Fibroblast of the aortic adventitia (primary cell): ENCODE measurements at places on chromosomes 6 and 20. TPM values are rescaled to one million over a fixed set of nuclear protein-coding genes. Genes with fewer than 3 reads are reported as not detected.

POPDC3 gene
- total RNA-seq: 7.5 and 33.7 TPM in 2 replicates

GRM4 gene
- total RNA-seq: 0.08 TPM in 1 of 2 replicates, not detected in the other

SOBP gene
- total RNA-seq: 7.4 and 7.9 TPM in 2 replicates

SMPDL3A gene
- total RNA-seq: 18.6 and 19.6 TPM in 2 replicates

OR2H1 gene
- total RNA-seq: not detected in 2 replicates

ANGPT4 gene
- total RNA-seq: not detected in 2 replicates

C2 gene
- 4.4 and 48.2 TPM in 2 replicates for total RNA-seq

NR2E1 gene
- not detected in 2 replicates for total RNA-seq

LGSN gene
- total RNA-seq: not detected in 2 replicates

NFS1 gene
- 5.3 and 19.9 TPM in 2 replicates for total RNA-seq

MYLK2 gene
- total RNA-seq: 0.18 TPM in 1 of 2 replicates, not detected in the other

CST4 gene
- not detected in 2 replicates for total RNA-seq

GATA5 gene
- 0.08 TPM in 1 of 2 replicates, not detected in the other for total RNA-seq

CST5 gene
- total RNA-seq: not detected in 2 replicates

GJA10 gene
- total RNA-seq: not detected in 2 replicates

AHCY gene
- total RNA-seq: 29.3 and 88.3 TPM in 2 replicates

KCNK5 gene
- total RNA-seq: under 0.01 TPM in 1 of 2 replicates, not detected in the other

ARMH2 gene
- total RNA-seq: not detected in 2 replicates

NMBR gene
- not detected in 2 replicates for total RNA-seq

SLC52A3 gene
- total RNA-seq: not detected in 2 replicates

SPO11 gene
- total RNA-seq: not detected in 2 replicates

RIPOR2 gene
- total RNA-seq: 0.72 and 1.4 TPM in 2 replicates

CEBPB gene
- 38.1 TPM in 2 replicates for total RNA-seq

PHACTR1 gene
- 0.49 and 0.99 TPM in 2 replicates for total RNA-seq

CCN2 gene
- 15.9 and 118 TPM in 2 replicates for total RNA-seq

NRN1 gene
- 0.65 TPM in 1 of 2 replicates, not detected in the other for total RNA-seq

RBBP8NL gene
- not detected in 2 replicates for total RNA-seq

MDFI gene
- 0.09 TPM in 1 of 2 replicates, not detected in the other for total RNA-seq

HEY2 gene
- 0.09 and 0.25 TPM in 2 replicates for total RNA-seq

TSHZ2 gene
- 6.9 and 48.9 TPM in 2 replicates for total RNA-seq

SYCP2 gene
- total RNA-seq: 0.63 and 0.74 TPM in 2 replicates

DAAM2 gene
- total RNA-seq: 3.4 and 11.5 TPM in 2 replicates

CRYBG1 gene
- 19.3 and 105 TPM in 2 replicates for total RNA-seq

PLG gene
- 2.9 TPM in 1 of 2 replicates, not detected in the other for total RNA-seq

SH3BGRL2 gene
- 4.1 and 6.6 TPM in 2 replicates for total RNA-seq

MEP1A gene
- total RNA-seq: not detected in 2 replicates

PKHD1 gene
- not detected in 2 replicates for total RNA-seq

TRIM10 gene
- total RNA-seq: not detected in 2 replicates

HDGFL1 gene
- total RNA-seq: not detected in 2 replicates

HLA-DQB1 gene
- not detected in 2 replicates for total RNA-seq

COX4I2 gene
- total RNA-seq: not detected in 2 replicates

PBOV1 gene
- not detected in 2 replicates for total RNA-seq

CRISP3 gene
- total RNA-seq: not detected in 2 replicates

CNR1 gene
- not detected in 2 replicates for total RNA-seq

TREML2 gene
- not detected in 2 replicates for total RNA-seq

GSTA3 gene
- not detected in 2 replicates for total RNA-seq

LKAAEAR1 gene
- 0.36 TPM in 1 of 2 replicates, not detected in the other for total RNA-seq

ARFGEF2 gene
- 31.6 and 52.7 TPM in 2 replicates for total RNA-seq

TAP1 gene
- total RNA-seq: 11.9 and 25.2 TPM in 2 replicates

TXNDC5 gene
- 207 and 333 TPM in 2 replicates for total RNA-seq

ECI2 gene
- total RNA-seq: 73.3 and 110 TPM in 2 replicates

TJAP1 gene
- 14.2 and 24.4 TPM in 2 replicates for total RNA-seq

MPIG6B gene
- not detected in 2 replicates for total RNA-seq

SAPCD1 gene
- 0.90 and 6.2 TPM in 2 replicates for total RNA-seq

PRSS35 gene
- total RNA-seq: 3.5 and 4.7 TPM in 2 replicates

CCM2L gene
- total RNA-seq: not detected in 2 replicates

KCNB1 gene
- 0.27 and 0.41 TPM in 2 replicates for total RNA-seq
